ENCODE measurements at places on chromosomes 2 and 18. TPM values are rescaled to one million over a fixed set of nuclear protein-coding genes. Genes with fewer than 3 reads are reported as not detected.

The MATN3 gene
- 2.1 TPM for total RNA-seq

The MYL1 gene
- 0.36 TPM for total RNA-seq

The STK39 gene
- 18.7 TPM for total RNA-seq

The ZBTB14 gene
- 14.6 TPM for total RNA-seq

DNA sequence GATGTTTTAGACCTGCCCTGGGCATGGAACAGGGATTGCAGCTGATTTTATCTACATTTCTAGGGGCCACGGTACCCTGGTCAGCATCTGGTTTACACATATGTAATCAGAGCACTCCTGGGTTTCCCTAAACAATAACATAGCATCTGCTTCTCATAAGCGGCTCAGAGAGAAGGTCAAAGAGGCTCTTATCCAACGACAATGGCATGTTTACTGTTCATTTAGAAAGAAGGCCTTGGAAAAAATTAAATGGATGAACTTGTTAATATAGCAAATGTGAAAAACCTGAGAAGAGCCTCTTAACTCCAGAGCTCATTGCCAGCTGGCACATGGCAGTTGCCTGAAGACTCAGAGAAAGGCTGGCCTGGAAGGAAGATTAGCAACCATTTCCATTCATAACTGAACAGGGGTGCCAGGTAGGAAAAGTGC is 202.8 kb upstream of the THUMPD2 start:
- no peaks in the 10 kb centered on the region for H3K4me1 ChIP-seq
- no peak overlapping the region for H3K4me3 ChIP-seq
- no peak for DNase-seq
- H3K27ac ChIP-seq: no peak overlapping the region

DNA sequence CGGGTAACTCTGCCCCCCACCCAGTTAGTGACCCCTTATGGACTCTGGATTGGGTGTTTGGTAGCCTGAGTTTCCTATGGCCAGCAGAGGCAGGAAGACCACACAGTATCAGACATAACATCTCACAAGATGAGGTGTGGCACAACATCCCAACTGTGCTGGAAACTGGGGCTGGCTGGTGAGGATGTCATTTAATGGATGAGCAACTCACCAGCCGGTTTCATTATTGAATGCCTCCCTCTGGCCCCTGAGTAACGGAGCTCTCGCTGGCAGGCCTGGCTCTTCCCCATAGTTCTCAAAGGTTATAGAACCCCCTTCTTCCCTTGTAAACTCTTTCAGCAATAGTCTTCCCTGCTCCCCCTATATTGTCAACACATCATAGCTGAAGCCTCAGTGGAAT is 195.0 kb downstream of the BCL11A start:
- no peaks in the 10 kb centered on the region for H3K36me3 ChIP-seq
- no peak overlapping the region for H3K27ac ChIP-seq
- DNase-seq: no peak
- H3K4me1 ChIP-seq: peaks cover 15% of the 10 kb centered on the region

DNA sequence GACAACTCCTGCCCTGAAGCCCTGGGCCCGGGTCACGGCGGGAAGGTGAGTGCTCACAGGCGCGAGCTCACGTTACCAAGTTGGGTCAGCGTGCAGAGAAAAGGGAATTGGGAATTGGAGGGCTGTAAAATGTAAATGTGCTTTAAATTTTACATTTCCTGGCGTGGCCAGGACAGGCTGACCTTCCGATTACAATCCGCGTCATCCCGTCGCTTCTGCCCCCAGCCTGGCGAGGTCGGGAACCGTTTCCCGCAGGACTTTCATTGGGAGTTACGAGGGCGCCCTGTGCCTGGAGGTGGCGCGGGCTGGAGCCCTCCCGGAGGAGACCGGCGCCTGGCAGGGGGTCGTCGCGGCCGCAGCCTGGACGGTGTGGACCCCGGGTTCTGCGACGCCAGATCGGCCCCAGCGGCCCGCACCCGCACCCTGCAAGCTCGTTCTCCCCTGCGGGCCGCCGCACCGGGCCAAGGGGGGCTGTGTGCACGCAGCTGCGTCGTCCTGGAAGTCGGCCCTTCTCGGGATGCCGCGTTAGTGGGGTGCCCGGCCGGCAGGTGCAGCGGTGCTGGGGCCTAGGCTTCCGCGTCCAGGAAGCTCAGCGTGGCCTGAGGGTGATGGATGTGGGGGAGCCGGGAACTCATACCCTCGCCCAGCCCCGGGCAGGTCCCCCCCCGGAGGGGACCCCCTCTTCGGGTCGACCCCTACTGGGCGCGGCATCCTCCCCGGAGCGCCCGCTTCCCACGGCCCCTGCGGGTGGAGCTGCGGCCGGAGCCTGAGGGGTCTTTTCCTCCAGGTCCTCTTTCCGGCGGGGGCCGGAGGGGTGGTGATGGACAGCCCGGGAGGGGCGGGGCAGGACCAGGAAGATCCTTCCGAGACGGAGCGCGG is 63.9 kb downstream of the LRRFIP1 start:
- H3K27me3 ChIP-seq: peaks cover 24% of the 10 kb centered on the region
- H3K27ac ChIP-seq: no peak overlapping the region
- DNase-seq: peak; percentile 67
- H3K4me1 ChIP-seq: peaks cover 39% of the 10 kb centered on the region

- no peak overlapping the region for H3K27ac ChIP-seq
- no peak for DNase-seq
- H3K27me3 ChIP-seq: peaks cover 64% of the 10 kb centered on the region
Measured at GRCh38 chr2:29223851-29224692, 108.9 kb downstream of the CLIP4 start.

DNA sequence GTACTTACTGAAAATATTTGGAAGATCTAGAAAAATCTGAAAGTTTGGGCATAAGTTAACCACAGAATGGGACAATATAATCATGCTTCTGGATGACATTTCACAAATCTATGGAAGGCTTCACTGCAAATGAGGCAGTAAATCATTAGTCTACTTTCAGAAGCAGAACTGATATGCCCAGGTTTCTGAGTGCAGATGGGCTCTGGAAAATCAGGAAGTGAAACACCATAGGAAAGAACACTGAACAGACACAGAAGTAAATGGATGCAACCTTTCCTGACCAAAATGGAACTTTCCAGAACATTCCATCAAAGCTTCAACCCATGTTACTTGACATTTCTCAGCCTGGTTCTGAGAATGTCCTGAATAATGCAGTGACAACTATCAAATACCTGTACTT is 55.1 kb downstream of the KCNG3 start:
- DNase-seq: no peak
- H3K27me3 ChIP-seq: peaks cover 17% of the 10 kb centered on the region
- no peak overlapping the region for H3K4me3 ChIP-seq
- no peak overlapping the region for H3K27ac ChIP-seq

DNA sequence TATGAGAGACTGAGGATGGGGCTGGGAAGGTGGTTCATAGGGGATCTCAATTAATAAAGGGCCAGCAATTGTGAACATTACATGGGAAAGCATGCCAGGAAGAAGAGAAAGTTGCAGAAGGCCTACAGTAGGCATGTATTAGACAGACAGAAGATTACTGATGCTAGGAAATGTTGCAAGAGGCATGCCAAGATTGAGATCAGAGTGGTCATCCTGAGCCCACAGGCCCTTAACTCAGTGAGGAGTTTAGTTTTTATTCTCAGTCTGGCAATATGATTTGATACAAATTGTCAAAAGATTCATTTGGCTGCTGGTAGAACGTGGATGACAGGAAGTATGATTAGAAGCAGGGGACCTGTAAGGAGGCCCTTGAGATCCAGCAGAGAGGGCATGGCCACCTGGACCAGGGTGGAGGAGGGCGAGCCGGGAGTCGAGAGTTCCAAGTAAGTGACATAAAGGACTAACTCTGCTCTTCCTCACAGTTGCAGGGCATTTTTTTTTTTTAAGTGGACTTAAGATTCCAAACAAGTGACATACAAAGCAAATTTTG is 54.9 kb downstream of the EPHA4 start:
- H3K4me3 ChIP-seq: no peak overlapping the region
- H3K27ac ChIP-seq: no peak overlapping the region
- no peak for DNase-seq
- H3K4me1 ChIP-seq: peaks cover 27% of the 10 kb centered on the region

DNA sequence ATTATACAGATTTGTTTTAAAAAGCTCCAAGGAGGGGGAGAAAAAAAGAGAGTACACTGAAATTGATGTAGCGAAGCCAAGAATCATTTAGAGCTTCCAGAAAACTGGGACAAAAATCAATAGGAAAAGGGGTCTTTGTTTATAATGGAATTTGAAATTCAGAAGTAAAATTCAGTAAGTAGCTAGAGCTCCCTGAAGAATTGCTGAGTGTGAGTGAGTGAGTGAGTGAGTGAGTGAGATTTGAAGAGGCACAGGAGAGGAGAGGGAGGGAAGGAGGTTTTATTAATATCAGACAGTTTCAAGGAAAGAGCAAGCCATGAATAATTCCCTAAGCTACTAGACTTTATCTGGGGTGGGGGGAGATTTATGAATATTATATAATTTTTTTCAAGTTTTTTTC is 60.7 kb upstream of the ARHGAP28 start:
- DNase-seq: no peak
- H3K27ac ChIP-seq: peak overlapping the region; percentile 26
- H3K4me3 ChIP-seq: no peak overlapping the region
- H3K36me3 ChIP-seq: no peaks in the 10 kb centered on the region
- H3K4me1 ChIP-seq: peaks cover 50% of the 10 kb centered on the region
- H3K27me3 ChIP-seq: no peaks in the 10 kb centered on the region

DNA sequence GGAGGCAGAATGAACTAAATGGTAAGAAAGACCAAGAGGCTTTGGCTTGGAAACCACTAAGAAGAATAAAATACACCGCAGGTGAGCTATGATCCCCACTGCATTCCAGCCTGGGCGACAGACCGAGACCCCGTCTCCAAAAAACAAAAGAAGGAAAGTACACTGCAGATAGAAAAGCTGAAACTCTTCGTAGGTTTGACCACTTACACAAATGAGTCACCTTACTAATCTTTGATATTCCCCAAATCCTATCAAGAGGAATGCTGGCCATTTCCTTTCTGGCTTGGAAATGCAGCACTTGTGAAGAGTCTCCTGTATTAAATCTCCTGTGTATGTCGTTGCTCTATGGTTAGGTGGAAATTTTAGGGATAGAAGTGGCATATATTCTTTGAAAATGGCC is 108.8 kb downstream of the MTCL1 start:
- H3K4me1 ChIP-seq: peaks cover 18% of the 10 kb centered on the region
- no peak overlapping the region for H3K27ac ChIP-seq

DNA sequence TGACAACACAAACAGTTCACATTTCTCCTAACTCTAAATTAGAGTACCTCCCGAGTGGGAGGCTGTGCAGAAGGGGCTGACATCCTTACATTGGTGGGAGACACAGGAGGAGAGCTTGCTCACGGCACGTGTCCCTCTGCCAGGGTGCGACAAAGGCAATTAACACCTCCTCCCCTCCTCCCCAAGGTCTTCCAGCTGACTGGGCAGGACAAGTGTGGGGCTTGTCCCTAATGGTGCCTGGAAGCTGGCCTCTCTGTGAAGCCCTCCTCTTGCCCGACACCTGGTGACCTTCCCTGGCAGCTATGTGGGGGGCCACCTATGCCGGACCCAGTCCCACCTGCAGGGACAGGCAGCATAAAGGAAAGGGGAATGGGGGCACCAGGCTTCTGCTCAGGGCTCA is 57.0 kb downstream of the FAM168B start:
- DNase-seq: no peak
- no peaks in the 10 kb centered on the region for H3K36me3 ChIP-seq
- peaks cover 14% of the 10 kb centered on the region for H3K4me1 ChIP-seq
- H3K27me3 ChIP-seq: peaks cover 10% of the 10 kb centered on the region
- peak overlapping the region; percentile 63 for H3K4me3 ChIP-seq
- no peak overlapping the region for H3K27ac ChIP-seq

- H3K4me3 ChIP-seq: no peak overlapping the region
- H3K4me1 ChIP-seq: peaks cover 45% of the 10 kb centered on the region
- DNase-seq: no peak
- no peak overlapping the region for H3K27ac ChIP-seq
- H3K27me3 ChIP-seq: no peaks in the 10 kb centered on the region
Measured at GRCh38 chr2:20563833-20564232, 87.1 kb downstream of the HS1BP3 start.

DNA sequence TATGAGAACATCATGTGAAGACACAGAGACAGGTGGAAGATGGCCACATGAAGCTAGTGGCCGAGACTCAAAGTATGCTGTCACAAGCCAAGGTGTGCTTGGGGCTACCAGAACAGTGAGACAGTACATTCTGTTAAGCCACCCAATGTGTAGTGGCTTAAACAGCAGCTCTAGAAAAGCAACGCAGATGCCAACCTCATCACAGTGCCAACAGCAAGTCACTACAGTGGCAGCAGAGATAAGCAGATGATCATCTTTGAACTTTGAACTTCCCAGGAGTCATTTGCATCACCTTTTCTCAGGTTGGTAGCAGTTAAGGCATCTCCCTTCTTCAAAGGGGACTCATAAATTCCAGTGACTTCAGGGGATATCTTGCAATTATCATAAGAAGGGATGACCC is 394.4 kb downstream of the LRP1B start:
- DNase-seq: no peak
- peaks cover 6% of the 10 kb centered on the region for H3K4me1 ChIP-seq
- no peaks in the 10 kb centered on the region for H3K36me3 ChIP-seq
- no peak overlapping the region for H3K4me3 ChIP-seq
- no peaks in the 10 kb centered on the region for H3K27me3 ChIP-seq

- H3K27ac ChIP-seq: no peak overlapping the region
- DNase-seq: no peak
Measured at GRCh38 chr2:138652378-138652777, 127.8 kb downstream of the NXPH2 start.

DNA sequence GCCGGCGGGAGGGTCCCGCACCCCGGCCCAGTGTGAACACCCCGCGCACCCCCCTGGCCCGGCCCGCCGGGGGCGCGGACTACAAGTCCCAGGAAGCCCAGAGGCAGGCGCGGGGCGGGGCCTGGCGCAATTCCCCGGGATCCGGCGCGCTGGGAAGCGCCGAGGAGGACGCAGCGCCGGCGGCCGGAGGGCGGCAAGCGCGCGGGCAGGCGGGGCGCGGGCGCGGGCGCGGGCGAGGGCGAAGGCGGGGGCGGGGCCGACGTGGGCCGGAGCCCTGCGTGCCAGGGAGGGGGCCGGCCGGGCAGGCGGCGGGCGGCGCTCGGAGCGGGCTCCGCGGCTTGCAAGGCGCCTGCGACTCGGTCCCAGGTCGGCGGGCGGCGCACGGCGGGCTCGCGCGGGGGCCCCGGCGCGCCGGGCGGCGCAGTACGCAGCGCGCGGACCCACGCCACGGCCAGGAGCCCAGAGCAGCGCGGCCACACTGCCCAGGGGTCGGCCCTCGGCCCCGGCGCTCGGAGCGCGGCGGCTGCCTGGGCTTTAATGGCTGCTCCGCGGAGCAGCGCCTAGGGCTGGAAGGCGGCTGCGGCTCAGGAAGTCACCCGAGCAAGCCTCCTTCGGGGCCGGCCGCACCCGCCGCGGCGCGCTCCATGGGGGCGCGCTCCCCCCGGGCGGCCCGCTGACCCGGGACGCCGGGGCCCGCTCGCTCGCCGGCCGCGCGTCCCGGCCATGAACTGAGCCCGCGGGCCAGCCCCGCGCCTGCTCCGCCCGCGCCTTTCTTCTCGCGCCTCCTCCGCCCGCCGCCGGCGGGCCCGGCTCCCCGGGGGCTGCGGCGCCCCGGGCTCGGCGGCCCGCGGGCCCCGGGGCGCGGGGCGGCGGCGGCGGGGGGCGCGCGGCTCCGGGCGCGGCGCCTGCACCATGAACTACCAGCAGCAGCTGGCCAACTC is at the start of gene AGAP1:
Gene AGAP1 (plus strand): TSS at position 269 of the 941 bp plus-strand sequence.
- H3K4me1 ChIP-seq: peaks cover 14% of the 10 kb centered on the region
- peaks cover 7% of the 10 kb centered on the region for H3K27me3 ChIP-seq
- H3K4me3 ChIP-seq: peak within 1 kb of the TSS; percentile 92
- no peaks in the 10 kb centered on the region for H3K36me3 ChIP-seq
- H3K27ac ChIP-seq: peak within 1 kb of the TSS; percentile 89
- peak; percentile 85 for DNase-seq

Data from mesothelial cell of epicardium (in vitro differentiated cells).